SHP77 treated with DMSO at 0.1 percent for 48 hours (cell line): ENCODE measurements at places on chromosomes 11 and 22.

DNA sequence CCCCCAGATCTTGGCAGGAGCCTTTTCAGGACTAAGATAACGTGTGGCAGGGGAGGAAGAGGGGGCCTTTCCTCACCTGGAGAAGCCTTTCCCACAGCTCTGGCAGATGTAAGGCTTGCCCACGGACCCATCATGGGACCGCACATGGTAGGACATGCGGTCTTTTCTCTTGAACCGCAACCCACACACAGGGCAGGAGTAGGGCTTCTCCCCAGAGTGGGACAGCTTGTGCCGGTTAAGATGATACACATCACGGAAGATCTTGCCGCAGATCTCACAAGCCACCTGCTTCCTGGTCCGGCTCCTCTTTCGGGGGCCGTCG lies 1.9 kb downstream of the PATZ1 start:
- no peak for DNase-seq

- DNase-seq = no peak
These were observed 7.5 kb downstream of the PGM2L1 start for GRCh38 chr11:74390697-74391096.

GRCh38 chr22:49326558-49326957 lies 501.1 kb downstream of the BRD1 start:
- DNase-seq = no peak

GRCh38 chr22:30181459-30182349 lies 64.9 kb downstream of the LIF start:
- DNase-seq = no peak

DNA sequence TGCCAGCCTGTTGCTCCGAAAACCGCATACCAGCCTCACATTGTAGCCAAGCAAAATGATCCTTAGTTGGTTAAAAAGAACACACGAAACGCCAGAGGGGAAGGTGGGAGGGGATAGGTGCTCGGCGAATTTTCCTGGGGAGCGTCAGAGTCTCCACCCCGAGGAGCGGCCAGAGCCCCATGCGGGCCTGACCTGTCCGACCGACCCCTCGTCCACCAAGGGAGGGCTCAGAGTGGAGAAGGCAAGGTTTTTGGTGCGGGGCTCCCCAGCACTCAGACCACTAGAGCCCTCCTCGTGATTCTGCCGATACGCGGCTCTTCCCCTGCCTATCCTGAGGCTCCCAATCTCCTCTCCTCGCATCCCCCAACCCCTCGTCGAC lies 39.6 kb downstream of the DIXDC1 start:
- no peak for DNase-seq

DNA sequence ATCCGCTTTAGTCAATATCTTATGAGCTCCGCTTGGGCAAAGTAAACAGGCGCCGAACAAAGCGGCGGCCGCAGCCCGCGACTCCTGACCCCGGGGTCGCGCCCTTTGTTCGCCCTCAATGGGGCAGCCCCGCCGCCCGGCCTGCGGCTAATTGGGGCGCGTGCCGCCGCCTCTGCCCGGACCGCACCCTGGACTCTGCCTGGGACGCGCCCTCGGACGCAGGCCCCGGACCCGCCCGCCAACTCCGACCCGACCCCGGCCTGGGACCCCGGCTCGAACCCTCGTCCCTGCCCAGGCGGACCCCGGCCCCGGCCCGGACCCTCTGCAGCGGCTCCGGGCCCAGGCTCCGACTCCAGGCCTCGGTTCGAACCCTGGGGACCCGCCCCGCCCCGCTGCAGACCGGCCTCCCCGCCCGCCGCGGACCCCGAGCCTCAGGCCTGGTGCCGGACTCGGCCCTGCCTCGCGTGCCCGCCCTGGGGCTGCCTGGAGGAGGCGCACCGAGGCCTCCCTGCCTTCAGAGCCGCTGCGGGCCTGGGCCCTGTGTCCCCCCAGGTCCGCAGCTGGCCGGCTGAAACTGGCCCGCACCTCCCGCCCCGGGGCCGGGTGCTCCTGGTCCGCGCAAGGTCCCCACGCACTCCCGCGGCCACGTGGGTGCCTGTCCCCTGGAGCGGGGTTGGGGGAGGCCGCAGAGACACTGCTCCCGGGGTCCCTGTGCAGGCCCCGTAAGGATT lies 84.7 kb upstream of the WNT7B start:
- no peak for DNase-seq
